SJSA1 (cell line): ENCODE measurements at places on chromosomes 12 and 14. TPM values are rescaled to one million over a fixed set of nuclear protein-coding genes. Genes with fewer than 3 reads are reported as not detected.

Gene GLS2
- total RNA-seq = not detected in 2 replicates

Gene TMPRSS12
- total RNA-seq = not detected in 2 replicates

DNA sequence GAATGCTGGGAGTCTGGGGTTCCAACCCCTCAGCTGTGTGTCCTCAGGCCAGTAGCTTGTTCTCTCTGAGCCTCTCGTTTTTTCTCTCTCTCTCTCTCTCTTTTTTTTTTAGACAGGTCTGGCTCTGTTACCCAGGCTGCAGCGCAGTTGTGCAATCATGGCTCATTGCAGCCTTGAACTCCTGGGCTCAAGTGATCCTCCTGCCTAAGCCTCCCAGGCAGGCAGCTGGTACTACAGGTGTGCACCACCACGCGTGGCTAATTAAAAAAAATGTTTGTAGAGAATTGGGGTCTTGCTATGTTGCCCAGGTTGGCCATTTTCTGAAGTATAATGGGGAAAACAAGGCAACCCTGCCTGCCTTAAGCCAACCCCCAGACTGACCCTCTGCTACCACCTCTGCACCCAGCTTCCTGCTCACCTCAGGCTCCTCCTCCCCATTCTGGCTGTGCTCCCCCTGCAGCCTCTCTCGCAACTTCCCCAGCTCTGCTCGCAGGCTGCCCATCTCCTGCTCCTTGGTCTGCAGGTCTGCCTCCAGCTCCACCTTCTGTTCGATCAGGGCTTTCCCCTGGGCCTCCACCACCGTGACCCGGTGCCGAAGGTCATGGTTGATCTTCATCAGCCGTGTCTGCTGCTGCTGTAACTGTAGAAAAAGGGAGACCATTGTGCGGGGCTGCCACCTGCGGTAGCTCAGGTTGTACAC, 35.2 kb downstream of the RILPL1 start:
- DNase-seq = no peak

Gene OTOGL
- total RNA-seq = 0.08 and 0.50 TPM in 2 replicates

Gene PDE3A
- total RNA-seq = 0.13 TPM in 1 of 2 replicates, not detected in the other

GRCh38 chr12:103654816-103655215, 67.7 kb downstream of the STAB2 start:
- no peak for DNase-seq

- DNase-seq = no peak
Measured at GRCh38 chr14:94884616-94885230, 114.8 kb upstream of the GSC start.

DNA sequence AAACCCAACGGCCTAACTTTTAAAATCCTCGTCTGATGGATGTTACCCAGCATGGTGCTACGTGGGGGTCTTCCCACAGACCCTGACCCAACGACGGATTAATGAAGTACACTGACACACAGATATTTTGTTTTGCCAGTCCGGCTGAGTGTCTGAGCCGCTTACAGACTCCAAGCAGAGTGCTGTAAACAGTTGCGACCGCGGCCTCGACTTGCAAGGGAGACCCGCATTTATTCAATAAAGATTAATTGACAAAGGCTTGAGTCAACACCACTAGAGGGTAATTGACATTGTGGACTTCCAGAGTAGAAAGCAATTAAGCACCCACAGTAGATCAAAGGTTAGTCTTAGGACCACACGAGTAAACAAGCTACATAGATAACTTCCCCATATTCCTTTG, 1042.4 kb downstream of the AACS start:
- DNase-seq = no peak

DNA sequence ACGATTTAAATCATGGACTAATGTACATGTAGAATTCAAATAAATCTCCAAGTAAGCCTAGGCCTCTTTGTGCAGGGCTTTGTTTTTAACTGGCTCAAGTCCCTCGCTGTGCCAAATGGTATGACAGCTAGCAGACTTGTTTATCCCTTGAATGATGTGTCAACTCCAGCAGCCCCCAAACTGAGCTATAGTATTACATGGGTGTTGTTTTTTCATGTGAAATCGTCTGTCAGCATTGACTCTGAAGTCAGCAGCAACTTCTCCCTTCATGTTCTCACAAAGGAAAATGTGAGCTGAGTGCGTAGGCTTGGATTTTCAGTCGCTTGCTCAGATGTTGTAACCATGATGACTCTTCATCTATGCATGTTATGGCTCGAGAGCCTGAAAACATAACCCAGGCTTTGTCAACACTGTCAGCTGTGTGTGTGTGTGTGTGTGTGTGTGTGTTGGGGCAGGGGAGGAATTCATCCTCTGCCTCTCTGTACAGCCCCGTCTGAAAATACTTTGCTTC, 73.3 kb downstream of the PTHLH start:
- DNase-seq = no peak

Gene M6PR
- 157 and 162 TPM in 2 replicates for total RNA-seq

DNA sequence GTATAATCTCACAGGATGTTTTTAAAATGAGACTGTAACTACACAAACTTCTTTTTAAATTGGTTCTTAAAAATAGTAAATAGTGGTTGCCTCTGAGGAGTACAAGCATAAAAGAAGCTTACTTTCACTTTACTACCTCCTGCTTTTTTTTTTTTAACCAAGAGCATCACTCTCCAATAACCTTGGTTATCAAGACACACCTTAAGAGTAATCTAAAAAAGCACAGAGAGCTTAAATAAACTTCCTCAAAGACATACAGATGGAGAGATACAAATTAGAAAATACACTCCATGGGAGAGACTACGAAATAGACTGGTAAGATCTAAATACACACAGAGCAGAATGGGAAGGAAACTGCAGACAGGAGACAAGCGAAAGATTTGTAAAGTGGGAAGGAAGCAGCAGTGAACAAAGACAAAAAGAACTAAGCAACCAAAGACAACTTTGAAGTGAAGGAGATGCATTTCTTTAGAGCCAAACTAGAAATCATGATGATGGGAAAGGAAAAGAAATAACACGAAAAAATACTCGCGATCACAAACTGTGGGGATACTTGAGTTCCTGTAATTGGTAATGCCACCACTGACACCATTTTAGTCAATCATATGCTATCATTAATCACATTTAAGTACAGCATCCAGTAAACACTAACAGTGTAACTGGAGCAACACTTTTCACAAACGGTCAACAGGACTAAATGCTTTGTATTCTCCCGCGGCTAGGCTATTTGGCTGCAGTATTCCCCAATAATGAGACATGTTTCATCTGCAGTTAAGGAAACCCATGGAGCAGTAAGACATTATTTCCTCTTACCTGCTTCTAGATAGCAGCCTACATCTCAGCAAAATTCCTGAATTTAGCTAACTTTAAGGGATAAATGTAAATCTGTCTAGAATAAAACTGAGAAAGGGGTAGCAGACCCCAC, 8.2 kb downstream of the SINHCAF start:
- peak; percentile 47 for DNase-seq

DNA sequence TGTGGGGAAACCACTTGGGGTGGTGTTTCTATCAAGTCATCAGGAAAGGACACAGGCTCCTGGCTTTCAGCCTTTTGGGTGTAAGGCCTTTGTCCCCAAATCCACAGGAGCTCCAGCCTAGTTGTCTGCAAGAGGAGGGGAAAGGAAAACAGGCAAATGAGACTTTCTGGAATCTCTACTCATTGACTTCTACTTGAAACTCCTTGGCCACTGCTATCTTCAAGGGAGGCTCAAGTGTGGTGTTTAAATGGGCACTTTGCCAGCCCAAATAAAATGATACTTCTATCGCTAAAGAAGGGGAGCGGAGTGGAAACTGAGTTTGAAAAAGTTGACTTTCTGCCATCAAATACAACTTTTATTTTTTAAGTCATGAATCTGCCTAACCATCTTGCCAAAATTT, 445.9 kb upstream of the RGS6 start:
- DNase-seq = no peak

Gene HOXC6
- total RNA-seq = 2.9 and 6.2 TPM in 2 replicates

GRCh38 chr12:120748242-120748641, 22.6 kb downstream of the ACADS start:
- DNase-seq = no peak

Gene WBP11
- 10.2 and 18.5 TPM in 2 replicates for total RNA-seq

- no peak for DNase-seq
Measured at GRCh38 chr14:36627981-36628380, 33.7 kb upstream of the PAX9 start.

- DNase-seq = no peak
Measured at GRCh38 chr12:39972119-39972518, 133.8 kb downstream of the SLC2A13 start.
